ENCODE measurements at places on chromosomes 3 and 15.

DNA sequence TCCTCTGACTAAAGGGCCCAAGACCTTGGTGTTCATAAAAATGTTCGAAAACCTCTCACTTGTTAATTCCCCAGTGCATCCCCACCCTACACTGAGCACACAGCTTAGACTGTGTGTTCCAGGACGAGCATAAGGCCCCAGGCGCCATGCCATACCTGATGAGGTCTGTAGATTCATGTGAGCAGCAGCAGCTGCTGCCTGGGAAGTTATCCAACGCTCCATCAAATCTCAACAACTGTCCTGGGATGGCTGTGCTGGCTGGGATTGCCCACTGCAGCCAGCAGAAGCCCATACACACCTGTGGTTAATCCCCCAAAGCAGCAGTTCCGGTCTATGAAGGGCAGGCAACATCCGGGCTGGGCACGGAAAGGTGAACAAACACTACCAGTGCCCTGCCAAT, 391.2 kb downstream of the IL20RB start:
- no peak for DNase-seq

GRCh38 chr3:186994000-186994955, 64.0 kb downstream of the ST6GAL1 start:
- no peak for DNase-seq

DNA sequence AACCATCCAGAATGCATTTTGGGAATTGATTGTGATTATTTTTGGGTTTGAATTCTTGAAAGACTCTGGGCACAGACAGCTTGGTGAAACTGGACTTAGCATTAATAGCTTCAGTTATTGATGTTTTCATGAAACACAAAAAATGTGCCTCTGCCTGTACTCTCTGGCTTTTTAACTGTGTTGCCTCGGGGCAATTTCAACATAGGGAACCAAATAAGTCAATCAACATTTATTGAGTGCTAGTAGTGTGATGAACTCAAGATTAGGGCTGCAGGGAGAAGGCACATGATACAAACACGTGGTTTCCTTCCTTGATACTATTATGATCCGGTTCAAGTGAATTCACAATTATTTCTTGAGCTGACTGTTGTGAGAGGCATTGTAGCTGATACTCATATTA, 50.8 kb downstream of the UNC13C start:
- DNase-seq, result no peak

DNA sequence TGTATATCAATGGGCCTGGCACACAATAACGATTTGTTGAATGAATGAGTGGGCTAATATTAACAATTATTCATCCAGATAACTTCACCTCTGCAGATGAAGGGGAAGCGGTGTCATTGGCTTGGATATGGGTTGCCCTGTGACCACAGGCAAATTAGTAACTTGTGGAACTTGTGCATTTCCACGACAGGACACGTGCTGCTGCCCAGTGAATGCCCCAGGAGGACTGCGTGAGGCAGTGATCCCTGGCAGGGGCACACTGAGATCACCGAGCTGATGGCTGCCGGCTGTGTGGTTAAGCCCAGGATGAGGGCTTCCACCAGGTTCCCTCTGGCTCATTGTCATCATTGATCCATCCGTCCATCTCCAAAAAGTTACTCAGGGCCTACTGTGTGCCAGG, 84.1 kb upstream of the HACD2 start:
- no peak for DNase-seq

DNA sequence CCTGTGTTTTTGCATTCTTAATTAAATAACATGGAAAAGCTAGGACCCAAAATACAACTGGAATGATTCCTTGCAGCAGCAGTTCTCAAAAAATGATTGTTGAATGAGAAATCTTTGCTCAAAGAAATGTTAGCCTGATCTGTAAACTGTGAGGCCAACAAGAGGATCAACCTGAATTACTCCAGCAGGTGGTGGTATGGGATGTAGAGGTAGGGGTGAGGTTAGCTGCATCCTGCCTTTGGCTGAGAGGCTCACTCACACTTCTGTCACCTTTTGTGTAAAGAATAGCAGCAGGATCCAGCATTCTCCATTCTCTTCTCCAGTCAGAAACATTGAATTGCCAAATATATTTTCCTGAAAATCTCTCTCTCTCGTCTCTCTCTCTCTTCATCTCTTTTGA, 26.5 kb upstream of the FAM98B start:
- DNase-seq, result no peak

DNA sequence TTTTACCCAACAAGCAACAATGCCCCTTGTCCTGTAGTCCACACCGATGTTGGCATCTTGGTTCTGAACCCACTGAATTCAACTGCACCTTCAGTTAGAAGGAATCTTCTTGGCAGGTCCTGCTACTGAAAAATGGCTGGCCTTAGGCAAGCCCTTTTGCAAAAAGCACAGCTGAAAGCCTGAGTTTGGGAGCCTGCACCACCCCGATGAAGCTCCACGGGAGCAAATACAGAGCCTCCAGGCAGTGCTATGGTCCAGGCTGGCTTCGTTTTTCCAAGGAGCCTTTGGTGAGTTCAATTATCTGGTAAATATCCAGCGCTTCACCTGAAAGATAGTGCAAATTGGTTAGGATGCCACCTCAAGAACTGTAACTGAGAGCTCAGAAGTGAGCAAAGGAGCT, 18.1 kb downstream of the POLG start:
- DNase-seq, result no peak

GRCh38 chr3:173037840-173038483, 103.1 kb downstream of the SPATA16 start:
- no peak for DNase-seq

DNA sequence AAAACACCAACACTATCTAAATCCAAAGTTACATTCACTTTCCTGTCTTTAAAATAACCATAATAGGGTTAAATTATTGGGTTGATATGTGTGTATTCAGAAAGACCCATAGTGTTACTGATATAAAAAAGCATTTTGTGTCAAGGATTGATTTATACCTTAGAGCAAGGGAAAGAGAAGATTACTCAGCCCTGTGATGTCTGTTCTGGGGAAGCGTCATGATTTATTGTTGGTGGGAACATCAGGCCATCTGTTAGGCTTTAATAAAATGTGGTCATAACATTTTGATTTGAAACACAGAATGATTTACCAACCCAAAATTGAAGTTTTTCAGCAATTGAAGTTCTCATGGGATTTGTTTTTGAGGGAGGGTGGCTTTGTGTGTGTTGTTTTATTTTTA, 33.2 kb downstream of the SIDT1 start:
- DNase-seq, result no peak

DNA sequence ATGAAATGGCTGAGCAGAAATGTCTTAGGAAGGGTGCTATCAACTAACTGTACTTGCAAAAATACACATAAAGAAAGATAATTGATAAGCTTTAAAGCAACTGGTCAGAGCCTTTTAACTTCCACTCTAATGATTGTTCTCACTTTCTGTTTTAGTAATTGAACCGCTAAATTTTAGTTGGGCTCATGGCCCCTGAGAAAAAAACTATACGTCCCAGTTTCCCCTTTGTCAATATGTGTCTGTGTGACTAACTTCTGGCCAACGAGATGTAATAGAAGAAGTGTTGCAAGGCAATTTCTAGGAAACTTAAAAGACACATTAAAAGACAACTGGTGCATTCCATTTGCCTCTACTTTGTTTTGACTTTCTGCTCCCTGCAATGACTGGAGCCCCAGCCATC, 223.9 kb downstream of the NR1D2 start:
- no peak for DNase-seq

DNA sequence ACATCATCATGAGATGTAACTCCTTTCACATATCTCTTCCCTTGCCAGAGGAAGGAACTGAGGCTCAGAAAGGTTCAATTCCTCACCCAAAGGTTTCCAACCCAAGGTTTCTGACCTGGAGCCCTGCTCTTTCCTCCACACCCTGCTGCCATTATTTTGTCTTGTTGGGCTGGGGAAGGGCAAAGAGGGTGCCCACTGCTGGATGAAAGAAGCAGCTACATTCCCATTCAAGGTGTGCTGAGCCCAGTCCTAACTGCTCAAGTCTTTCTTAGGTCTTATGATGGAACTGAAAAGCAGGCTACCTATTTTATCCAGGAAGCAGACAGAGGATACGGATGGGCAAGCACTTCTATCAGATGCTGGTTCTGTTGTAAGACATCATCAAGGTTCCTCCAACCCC, 258.0 kb upstream of the CTDSPL start:
- no peak for DNase-seq

DNA sequence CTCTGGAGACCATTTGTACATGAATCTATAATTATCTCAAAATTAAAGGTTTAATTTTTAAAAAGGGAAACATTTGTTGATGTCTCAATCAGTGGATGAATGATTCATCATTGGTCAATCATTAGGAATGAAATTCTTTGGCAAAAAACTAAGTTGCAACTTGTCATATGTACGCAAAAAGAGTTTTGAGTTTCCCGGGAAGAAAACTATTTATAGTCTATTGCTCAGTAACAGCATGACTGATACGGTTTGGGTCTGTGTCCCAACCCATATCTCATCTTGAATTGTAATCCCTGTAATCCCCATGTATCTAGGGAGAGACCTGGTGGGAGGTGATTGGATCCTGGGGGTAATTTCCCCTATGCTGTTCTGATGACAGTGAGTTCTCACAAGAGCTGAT, 765.8 kb upstream of the ROBO1 start:
- no peak for DNase-seq

DNA sequence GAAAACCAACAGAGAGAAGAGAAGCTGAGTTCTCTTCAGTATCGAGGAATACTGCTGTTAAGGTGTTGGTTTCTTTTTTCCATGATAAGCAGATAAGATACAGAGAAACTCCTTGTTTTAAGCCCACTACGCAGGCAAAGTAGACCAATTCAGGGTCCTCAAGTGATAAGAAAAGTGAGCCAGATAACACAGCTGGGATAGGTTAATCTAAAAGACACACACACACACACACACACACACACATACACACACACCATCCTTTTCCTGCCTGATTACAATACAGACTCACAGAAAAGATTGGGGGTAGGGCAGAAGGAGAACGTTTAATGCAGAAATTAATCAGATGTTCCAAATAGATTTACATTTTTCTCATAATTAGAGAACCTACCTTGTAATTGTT, 6.5 kb upstream of the PHLDB2 start:
- DNase-seq, result peak; percentile 41

GRCh38 chr3:134579141-134579665, 71.6 kb downstream of the KY start:
- DNase-seq, result no peak

DNA sequence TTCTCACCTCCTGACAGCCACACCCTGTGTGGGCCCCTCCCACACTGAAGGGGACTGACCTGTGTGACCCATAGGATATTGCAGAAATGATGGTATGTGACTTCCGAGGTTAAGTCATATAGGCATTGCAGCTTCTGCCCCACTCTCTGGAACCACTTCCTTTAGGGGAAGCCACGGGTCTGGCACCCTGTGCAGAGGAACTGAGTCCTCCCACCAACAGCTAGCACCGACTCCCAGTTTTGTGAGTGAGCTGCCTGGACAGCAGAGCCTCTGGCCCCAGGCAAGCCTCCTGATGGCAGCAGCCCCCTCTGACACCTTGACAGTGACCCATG, 24.6 kb upstream of the SLC6A6 start:
- DNase-seq, result peak; percentile 40

DNA sequence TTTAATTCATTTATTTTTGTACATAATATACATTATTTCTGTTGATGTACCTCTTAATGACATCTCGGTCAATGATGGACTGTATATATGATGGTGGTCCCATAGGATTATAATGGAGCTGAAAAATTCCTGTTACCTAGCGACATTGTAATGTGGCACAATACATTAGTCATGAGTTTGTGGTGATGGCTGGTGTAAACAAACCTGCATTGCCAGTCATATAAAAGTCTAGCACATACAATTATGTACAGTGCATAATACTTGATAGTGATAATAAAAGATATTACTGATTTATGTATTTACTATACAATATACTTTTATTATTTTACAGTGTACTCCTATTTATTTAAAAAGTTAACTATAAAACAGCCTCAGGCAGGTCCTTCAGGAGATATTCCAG, 15.1 kb downstream of the TTC14 start:
- no peak for DNase-seq

- DNase-seq, result no peak
Measured at GRCh38 chr15:67143646-67144045, 78.2 kb downstream of the SMAD3 start.

GRCh38 chr3:117954131-117954530, 1080.5 kb downstream of the IGSF11 start:
- DNase-seq, result no peak

GRCh38 chr15:62573876-62574275, 408.8 kb upstream of the C2CD4B start:
- DNase-seq, result no peak

DNA sequence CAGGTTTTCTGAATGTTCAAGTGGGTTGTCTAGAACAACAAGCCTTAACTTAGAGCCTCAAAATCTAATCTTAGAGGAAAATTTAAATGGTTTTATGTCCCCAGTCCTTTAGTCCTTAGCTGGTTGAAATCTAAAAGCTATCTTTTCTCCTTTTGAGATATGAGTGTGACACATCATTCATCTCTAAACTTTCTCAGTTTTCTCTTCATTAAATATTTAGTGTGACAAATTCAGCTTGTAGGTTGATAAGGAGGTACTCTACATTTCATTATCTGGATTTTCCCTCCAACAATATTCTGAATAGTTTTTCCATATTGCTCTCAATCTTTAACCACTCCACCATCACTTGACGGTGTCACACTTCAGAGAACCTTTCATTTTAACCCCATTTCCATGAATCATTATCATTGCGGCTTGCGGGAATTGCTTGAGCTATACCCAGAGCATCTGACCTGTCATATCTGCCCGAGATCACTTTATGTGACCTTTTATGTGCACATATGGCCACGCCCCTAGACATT, 16.1 kb upstream of the ATP8B4 start:
- DNase-seq, result no peak

DNA sequence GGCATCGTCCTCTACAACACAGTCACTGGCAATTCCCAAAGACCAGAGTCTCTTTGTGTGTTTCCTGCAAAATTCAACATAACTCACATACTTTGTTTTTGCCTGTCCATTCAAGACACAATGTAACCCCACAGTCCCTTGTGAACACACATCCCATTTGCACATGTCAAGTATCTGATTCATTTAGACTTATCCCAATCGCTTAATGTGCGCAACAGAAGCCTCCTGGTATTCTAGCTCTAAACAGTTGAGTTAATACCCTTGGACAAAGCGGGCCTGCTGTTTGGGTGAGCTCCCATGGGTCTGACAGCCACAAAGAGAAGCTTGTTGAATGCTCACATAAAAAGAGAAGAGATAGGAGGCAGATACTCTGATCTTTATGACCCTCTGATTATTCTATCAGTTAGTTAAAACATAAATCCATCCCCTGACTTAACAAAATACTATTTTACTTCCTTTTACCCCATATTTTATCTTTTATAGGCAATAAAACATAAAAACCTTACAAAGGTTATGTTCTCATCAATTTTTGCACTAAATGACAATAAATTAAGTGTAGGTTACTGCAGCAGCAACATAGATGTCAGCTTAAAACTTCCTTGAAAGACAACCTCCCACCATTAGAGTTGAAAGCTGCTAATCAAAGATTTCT, 79.4 kb downstream of the ANXA2 start:
- no peak for DNase-seq

GRCh38 chr3:143895805-143896204, 47.5 kb upstream of the SLC9A9 start:
- DNase-seq, result no peak

GRCh38 chr3:52237657-52238172, 1.2 kb downstream of the TWF2 start:
- DNase-seq, result no peak

- DNase-seq, result no peak
Measured at GRCh38 chr3:56987238-56987895, 73.1 kb upstream of the SPATA12 start.

- DNase-seq, result no peak
Measured at GRCh38 chr3:172152874-172153273, 113.5 kb downstream of the FNDC3B start.

GRCh38 chr3:172448661-172449465, 607 bp upstream of the GHSR start:
- no peak for DNase-seq
